ENCODE measurements at places on chromosomes 7 and 10. TPM values are rescaled to one million over a fixed set of nuclear protein-coding genes. Genes with fewer than 3 reads are reported as not detected.

The CRPPA gene
- 1.1 TPM for total RNA-seq

The GUSB gene
- total RNA-seq = 49.3 TPM

The VIPR2 gene
- total RNA-seq = 0.17 TPM

The TRIM74 gene
- total RNA-seq = 6.0 TPM

The ASIC3 gene
- total RNA-seq = 10.6 TPM

The ITPRID1 gene
- not detected for total RNA-seq

The AUTS2 gene
- total RNA-seq = 35.2 TPM

The PKD1L1 gene
- total RNA-seq = 0.55 TPM

Data from CD4-positive, alpha-beta memory T cell (primary cell).